Stimulated activated CD8-positive, alpha-beta memory T cell treated with anti-CD3 and anti-CD28 coated beads, Interleukin-2, amount 100 ng/mL, for 1 hour (primary cell): ENCODE measurements at places on chromosomes 7 and 10.

- DNase-seq = no peak
Observed at GRCh38 chr10:91347529-91347928, 62.6 kb upstream of the HECTD2 start.

GRCh38 chr7:34385384-34385783 lies 272.6 kb upstream of the NPSR1 start:
- DNase-seq = no peak

DNA sequence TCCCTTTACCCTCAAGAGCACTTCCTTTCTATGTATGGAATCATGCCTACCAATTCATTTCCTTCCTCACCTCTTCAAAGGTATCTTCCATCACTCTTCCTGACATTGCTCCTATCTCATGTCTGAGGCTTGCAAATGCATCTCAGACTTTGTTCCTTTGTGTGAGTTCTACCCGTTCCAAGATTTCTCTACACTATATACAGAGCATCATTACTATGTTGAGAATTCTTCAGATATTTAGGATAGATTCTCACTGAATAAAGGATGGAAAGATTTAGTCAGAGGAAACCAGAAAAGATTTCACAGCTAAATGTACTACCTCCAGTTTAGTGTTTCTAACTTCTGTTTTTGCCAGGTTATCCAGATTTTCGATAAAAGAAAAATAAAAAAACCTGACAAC lies 462.7 kb downstream of the PHTF2 start:
- no peak for DNase-seq

DNA sequence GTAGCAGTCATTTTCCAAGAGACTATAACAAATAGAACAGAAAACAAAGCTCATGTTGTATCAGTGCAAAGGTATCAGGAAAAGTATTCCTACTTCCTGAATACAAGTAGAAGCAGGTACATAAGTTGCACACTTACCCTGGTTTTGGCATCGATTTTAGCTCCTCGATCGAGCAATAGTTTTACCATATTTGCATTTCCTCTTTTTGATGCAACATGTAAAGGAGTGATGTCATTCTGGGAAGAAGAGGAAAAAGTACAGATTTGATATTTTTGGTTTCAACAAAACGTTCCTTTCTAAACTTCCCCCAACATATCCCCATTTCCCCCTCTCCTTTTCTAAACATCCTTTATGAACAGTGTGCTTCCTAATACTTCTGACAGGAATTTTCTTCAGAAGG lies 155.1 kb downstream of the ANK3 start:
- no peak for DNase-seq

DNA sequence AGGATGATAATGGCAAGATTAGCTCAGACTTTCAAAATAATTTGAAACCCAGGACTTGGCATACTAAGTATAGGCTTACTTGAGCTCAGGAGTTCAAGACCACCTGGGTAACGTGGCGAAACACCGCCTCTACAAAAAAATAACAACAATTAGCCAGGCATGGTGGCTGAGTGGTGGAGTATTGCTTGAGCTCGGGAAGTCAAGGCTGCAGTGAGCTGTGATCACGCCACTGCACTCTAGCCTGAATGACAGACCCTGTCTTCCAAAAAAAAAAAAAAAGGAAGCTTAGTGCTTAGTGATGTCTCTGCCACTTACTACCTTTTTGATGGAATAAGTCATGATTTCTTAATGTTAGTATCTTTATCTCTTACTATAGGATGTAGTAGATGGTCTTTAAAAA lies 25.5 kb downstream of the RABGEF1 start:
- DNase-seq = no peak

- no peak for DNase-seq
Observed at GRCh38 chr10:47218803-47219202, 81.2 kb upstream of the GDF10 start.

DNA sequence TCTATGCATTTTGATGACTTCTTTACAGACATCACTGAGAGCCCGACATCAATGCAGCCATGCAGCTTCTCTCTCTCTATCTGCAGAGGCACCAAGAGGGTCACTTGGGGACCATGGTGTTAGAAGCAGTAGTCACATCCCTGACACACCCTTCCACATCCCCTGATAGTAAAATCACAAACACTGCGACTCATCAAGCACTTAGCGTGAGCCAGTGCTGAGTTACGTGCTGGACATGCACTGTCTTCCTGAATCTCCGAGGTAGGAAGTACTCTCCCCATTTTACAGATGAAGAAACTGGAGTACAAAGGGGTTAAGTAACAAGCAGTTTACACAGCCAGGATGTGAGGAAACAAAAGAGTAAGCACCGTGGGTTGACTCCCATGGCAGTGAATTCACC lies 109.2 kb downstream of the OSBPL3 start:
- DNase-seq = no peak

DNA sequence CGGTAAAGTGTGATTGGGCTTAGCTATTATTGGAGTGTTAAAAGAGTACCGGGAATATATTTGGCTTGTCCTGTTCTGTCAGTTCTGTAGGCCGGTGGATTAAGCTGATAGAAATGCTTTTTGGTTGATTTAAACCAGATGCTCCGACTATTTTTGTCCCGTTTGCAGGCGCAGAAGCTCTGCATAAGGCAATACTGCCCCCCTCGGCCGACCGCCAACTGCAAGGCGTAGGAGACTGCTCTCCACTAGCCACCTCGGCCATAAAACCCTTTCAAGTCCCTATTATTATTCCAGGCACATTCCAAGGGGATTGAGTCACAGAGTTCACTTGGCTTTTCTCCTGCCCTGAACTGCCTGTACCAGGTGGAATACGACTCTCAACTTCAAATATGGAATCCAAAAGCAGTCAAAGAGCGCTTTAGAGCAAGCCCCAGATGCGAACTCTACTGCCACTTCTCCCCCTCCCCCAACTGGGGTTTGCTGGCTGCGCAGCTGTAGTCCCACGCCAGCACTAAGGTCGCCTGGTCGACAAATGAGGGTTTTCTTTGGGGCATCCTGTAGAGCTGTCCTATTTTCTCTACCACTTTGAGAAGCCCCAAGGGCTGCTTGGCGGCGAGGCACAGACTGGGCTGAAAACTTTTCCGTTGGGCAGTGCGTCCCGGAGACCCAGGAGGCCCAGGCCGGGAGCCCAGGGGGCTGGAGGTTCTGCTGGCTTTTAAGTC lies 108.3 kb downstream of the REEP3 start:
- DNase-seq = peak; percentile 64

DNA sequence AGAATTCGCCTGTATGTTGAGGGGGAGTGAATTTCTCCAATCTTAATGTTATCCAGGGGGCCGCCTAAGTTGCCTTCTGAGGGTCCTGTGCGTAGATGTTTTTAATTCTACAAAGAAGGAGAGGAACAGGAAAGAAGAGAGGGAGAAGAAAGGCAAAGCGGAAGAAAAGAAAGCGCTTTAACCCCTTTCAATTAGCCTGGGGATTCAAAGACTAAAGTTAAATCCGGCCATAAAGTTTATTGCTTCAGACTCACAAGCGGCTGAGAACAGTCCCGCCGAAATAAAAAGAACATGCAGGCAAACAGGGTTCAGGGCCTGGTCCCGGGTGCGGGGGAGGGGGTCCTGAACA lies 4.5 kb downstream of the HOXA5 start:
- DNase-seq = no peak

- no peak for DNase-seq
Observed at GRCh38 chr7:38153515-38153914, 24.5 kb upstream of the STARD3NL start.

GRCh38 chr7:149799397-149800168 lies 26.2 kb upstream of the ZNF467 start:
- peak; percentile 27 for DNase-seq

GRCh38 chr10:42783181-42783549 lies 570 bp downstream of the BMS1 start:
- DNase-seq = no peak

- DNase-seq = no peak
Observed at GRCh38 chr7:30934225-30934624, 22.6 kb downstream of the AQP1 start.

- DNase-seq = no peak
Observed at GRCh38 chr10:47454780-47455058, 29.2 kb downstream of the ANXA8 start.

DNA sequence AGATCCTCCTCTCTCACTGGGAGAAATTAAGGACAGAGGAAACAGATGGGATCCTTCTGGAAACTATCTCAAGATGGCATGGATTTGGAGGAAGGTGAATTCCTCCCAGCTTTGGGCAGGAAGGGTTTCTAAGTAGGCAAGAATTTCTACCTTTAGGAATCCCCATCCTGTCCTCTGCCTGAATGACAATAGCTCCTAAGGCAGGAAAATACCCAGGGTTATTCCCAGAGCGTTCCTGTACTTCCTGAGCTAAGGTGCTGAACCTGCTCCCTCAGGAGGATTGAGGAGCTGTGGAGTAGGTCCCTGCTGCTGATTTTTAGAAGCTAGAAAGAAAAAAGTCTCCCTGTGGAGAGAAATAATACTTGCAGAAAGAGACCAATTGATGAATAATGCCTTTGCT lies 568 bp downstream of the MGAM2 start:
- no peak for DNase-seq

DNA sequence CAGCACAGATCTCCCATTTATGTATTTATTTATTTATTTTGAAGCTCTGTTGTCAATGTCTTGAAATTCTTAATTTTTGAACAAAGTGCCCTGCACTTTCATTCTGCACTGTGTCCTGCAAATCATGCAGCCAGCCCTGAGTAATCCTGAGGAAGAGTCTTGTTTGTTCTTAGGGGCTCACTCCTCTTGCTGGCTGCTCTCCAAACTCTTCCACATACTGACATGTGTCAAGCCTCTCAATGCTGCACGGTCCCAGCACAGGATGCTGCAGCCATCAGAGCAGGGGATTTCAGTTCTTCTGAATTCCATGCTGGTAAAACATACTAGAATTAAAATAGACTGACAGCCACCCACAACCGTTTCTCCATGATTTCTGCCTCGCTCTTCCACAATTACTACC lies 207.2 kb downstream of the PARD3 start:
- no peak for DNase-seq

DNA sequence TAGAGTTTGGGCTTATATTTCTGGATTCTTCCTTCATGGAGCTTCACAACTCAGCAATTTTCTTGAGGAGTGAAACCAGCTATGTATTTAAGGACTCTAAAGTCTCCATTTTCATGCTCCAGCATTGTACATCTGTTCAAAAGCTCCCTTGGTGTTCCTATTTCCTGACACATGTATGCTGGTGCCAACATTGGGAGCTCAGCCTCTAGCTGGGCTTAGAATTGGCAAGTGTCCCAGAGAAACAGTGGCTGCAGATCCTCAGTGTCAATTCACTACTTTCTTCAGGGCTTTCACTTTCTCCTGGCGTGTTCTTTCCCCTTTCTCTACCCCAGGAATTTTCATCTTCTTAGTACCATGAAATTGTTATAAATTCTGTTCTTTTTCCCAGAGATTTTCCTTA lies 103.1 kb downstream of the ZNF467 start:
- no peak for DNase-seq

DNA sequence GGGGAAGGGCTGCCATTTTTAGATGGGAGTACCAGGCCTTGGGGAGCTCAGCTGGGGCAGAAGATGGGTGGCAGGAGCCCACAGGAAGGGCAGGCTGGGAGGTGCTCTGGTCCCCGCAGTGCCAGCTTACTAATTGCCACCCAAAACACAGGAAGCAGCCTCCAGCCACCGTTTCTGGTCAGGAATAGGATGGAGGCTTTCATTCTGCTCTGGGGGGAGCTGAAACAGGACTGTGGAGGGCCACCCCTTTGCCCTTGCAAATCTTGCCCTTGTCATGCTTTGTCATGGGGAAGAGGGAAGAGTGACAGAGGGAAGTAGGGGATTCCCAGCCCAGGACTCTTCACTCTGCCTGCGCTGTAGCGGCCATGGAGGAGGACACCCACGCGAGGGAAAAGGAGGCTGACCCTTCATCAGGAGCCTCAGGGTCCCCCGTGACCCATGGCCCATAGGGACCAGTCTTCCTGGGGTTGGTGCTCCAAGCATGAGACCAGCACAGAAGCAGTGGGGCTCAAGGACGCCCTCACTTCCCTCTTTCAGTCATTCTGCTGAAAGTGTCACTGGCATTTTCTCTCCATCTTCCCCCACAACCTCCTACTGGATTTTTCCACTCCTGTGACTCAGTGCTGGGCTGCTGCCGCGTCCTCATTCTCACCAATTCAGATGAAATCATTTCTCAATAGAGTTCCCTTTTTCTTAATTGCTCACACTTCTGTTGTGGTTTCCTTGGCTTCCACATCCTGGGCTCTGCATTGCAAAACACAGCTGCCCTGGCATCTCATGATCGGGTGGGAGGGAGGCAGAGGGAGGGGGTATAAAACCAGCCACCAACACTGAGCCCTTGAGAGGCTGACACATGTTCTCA lies 61.9 kb downstream of the MKI67 start:
- DNase-seq = peak; percentile 34
